Uterus (tissue), 4 donors: ENCODE measurements at places on chromosomes 4 and X. TPM values are rescaled to one million over a fixed set of nuclear protein-coding genes. Genes with fewer than 3 reads are reported as not detected.

DNA sequence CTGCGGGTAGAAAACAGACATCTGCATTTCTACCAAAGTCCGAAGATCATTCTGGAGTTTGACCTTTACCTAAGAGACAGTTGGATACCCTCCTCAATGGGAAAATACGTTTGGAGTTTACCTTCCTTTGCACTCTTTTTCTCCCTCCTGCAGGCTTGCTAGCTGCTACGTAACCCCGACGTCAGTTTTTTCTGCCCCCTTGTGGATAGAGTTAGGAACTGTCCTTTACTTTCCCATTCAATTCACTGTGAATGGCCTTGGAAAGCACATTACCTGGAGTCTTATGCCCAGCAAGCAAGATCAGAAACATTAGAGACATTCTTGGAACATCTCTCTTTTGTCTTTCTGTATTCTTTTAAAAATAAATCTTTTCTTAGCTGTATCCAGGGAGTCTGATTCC, 250.7 kb downstream of the NAP1L3 start:
- no peak for DNase-seq

DNA sequence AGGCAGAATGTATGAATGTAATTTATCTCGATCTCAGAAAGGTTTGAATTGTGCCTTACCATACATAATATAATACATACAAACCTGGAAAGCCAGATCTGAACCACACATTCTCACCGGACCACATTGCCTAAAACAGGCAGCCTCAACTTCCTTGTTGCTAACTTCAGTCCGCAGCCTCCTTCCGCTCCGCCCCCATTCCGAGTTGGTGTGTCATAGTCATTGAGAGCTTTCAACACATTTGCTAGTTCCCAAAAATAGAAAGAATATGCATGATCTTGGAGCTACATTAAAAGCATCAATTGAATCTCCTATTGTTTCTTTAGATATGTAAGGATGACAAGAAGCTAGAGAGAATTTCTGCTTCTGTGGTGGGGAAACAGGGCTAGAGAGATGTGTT, 127.2 kb downstream of the ARHGEF9 start:
- DNase-seq: peak; percentile 45

GRCh38 chr4:19366916-19367315, 884.8 kb upstream of the SLIT2 start:
- no peak for DNase-seq

DNA sequence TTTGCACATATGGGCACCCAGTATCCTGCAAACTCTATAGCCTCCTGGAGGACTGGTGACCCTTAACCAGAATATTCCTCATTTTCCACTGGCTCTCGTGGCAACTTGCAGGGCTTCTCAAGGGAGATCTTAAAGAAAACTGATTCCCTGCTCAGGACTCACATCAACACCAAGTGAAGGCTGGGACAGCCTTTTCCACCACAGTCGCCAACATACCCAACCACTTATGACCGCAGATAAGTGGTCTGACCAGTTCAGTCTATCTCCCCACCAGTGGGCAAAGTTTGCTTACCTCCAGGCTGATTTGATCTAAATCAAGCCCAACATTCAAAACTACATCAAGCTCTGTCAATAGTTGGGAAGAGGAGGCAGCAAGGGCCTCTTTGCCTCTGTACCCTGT, 289.3 kb upstream of the GATB start:
- DNase-seq: no peak

DNA sequence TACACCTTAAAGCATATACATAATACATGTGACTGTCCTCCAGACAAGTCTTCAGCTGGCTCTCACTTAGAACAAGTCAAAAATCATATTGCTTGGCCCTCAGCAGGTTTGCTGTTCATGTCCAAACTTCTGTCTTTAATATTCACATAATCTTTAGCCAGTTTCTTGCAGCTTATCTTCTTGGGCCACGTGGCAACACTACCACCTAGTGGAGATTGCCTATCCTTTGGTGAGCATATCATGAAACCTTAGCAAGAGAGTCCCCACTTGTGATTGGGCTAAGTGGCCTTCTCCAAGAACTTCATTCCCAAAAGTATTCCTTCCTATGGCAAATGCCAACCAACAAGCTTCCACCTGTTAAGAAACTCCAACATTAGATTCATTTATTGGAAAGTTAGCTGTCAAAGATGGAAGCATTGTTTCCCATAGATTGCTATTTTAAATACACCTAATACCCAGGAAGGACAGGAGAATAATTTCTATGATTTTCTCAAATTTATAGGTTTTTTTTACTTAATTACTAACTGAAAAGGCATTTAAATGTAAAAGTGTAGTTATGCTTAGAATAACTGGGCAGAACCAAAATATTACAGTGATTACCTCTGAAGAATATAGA, 231.9 kb upstream of the INTU start:
- DNase-seq: peak; percentile 19

DNA sequence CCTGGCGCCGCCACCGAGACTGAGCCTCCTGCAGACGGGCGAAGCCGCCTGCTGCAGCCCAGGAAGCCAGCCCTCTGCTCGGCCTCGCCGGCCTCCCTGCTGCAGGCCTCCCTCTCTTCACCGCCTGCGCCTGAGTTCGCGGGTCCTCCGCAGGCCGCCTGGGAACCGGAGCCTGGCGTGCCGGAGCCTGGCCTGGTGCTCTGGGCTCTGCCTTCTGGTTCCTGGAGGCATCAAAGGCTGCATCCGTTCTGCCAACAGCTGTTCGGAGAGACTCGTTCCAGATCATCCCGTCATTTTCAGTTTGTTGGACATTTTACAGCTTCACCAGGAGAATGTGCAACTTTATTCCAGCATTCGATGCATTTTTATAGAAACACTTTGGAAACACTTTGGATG, 178.0 kb downstream of the DCLK2 start:
- DNase-seq: no peak

The INPP4B gene
- 51.5 TPM for total RNA-seq

The CXCL13 gene
- total RNA-seq: not detected

The RNF150 gene
- total RNA-seq: 58.2 TPM
